RCC 7860 (cell line): ENCODE measurements at places on chromosomes 3 and 15.

GRCh38 chr3:129633751-129634481, 27.4 kb upstream of the PLXND1 start:
- DNase-seq: no peak

DNA sequence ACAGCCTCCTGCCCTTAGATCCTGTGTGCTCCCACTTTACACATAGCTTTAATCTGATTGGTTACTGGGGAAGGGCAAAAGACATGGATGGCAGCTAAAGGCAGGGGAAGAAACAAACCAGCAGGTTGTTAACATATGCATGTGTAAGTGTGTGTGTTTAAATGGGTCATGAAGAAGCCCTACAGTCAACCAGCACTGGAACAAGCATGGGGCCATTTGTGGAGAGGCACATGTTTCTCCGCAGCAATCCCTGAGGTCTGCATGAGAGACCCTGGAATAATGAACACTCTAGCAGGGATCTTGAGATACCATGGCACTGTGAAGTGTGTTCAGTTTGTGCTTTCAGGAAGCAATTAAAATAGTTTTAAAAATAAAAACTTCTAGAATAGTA, 6.0 kb downstream of the KLF13 start:
- no peak for DNase-seq

DNA sequence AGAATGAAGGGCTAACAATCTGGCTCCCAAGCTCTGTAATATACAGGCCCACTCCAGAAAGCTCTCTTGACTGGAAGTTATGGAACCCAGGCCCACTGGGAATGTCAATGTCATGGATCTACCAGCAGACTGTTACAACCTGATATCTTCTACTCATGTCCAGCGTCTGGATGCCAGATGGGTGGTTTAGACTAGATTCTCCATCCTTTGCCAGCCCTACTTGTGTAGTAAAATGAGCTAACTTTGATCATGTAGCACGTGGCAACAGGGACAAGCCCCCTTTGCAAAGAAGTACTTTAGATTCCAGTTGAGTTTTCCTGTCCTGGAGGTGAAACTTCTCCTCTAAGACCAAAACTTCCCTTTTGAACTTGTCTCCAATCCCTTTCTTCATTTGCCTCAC, 55.1 kb downstream of the HEG1 start:
- no peak for DNase-seq

DNA sequence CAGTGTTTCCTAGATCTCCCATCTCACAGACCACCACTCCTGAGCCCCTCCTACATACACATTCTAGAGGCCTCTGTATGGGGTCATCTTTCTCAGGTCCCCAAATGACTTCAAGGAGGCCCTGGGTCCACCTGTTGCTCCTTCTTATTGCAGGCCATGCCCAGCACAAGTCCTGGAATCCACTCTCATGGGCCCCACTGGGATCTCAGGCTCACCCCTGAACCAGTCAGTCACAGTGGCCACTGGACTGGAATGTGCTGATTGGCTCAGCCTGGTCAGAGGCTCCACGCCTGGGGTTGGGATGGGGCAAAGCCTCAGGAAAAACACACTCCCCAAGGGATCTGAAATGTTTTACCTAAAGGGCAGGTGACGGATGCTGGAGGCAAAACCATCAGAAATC, 55.7 kb downstream of the SPSB4 start:
- DNase-seq: no peak

- DNase-seq: no peak
These were observed 853.7 kb downstream of the PLOD2 start for GRCh38 chr3:145307272-145307671.

DNA sequence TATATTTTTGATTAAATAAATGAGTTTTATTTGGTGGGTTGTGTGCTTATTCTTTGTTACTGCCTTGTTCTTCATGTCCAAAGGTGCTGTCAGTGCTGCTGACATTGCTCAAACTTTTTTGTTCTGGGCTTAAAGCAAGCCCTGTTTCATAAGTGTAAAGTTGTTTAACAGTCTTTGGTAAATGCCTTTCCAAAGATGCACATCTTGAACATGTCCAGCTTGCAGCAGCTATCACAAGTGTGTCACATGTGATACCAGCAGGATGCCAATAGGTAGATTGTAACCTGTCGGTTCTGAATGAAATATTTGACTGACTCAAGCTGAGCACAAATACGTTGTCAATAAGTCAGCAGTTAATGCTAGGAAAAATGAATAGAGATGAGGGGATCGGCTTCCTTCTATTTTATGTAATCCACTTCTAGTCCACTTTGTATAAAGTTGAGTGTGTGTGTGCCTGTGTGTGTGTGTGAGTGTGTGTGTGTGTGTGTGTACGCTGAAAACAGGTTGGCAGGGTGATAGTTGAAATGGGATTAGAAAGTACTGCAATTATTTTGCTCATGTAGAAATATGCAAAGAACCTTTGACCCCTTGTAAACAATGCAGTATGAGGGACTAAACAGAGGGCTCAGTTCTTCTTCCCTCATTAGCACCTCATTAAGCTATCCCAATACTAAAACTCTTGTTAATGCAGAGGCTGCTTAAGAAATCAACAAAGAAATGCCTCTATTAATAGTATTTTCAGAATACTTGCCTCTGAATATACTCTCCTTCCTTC, 986.5 kb downstream of the TUSC7 start:
- no peak for DNase-seq

GRCh38 chr3:62414786-62415185, 41.4 kb upstream of the FEZF2 start:
- DNase-seq: no peak

DNA sequence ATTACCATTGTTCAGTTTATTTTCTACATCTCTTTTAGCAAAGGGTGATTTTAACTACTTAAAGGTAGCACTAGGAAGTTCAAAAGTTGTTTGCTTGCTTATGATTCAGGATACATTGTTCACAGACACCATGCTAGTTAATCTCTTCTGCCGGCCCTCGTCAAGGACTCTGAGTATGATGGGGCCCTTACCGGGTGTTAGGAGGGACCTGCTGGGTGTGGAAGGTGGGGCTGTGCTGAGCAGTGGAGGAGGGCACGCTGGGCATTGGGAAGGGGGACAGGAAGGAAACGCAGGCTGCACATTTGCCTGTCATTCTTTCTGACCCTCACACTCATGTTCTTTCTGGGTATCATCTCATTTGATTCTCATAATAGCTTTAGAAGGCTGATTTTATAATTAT, 65.1 kb upstream of the MYZAP start:
- DNase-seq: no peak

GRCh38 chr3:112437146-112438022, 61.9 kb downstream of the BTLA start:
- peak; percentile 23 for DNase-seq

DNA sequence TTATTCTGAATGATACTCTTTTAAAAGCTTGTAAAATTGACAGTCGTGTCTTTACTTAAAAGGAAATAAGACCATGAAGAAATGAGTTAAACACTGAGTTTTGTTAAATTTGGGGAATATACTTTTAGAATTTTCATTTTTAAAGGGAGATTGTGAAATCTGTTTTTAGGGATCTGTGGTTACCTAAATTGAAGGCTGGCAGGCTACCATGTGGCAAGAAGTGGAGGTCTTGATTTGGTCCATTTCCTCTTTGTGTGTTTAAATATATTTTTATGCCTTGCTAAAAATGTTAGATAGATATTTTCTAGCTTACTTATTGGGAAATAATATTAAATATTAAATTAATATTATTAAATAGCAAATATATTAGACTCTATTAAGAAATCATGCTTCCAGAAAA, 36.6 kb upstream of the SLC22A13 start:
- no peak for DNase-seq

GRCh38 chr15:31277335-31278060, 49.1 kb upstream of the KLF13 start:
- no peak for DNase-seq

- no peak for DNase-seq
These were observed 4.2 kb downstream of the SLC4A7 start for GRCh38 chr3:27479806-27480543.

GRCh38 chr3:5149306-5149880, 27.3 kb downstream of the ARL8B start:
- DNase-seq: no peak

DNA sequence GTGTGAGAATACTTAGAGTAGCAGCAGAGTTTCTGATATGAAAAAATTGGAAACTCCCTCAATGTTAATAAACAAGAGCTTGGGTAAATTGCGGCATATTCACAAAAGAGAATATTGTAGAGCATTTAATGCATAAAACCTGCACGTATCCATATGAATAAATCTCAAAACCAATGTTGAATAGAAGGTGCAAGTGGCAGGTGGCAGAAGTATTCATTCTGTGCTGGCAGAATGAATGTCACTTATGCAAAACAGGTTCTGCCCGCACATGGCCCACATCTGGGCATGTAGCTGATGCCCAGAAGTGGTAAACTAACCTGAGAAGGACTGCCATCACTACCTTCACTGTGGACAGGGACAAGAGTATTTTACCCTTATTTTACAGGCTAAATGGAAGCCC, 14.1 kb upstream of the PRSS50 start:
- no peak for DNase-seq

- peak; percentile 15 for DNase-seq
These were observed 110.6 kb downstream of the ABI3BP start for GRCh38 chr3:100882571-100882984.

DNA sequence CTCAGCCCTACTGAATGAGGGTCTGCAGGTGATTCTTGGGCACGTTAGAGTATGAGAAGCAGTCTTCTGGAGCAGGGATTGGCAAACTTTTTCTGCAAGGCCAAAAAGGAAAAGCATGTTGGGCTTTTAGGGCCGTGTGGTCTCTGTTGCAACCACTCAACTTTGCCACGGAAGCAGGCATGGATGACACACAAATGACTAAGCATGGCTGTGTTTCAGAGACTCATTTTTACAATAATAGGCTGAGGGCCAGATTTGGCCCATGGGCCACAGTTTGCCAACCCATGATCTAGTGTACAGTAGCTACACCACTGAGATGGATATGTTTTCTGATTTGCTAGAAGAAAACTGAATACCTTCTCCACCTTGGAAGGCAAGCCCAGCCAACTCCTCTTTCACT, 66.1 kb upstream of the PRICKLE2 start:
- peak; percentile 78 for DNase-seq

- DNase-seq: peak; percentile 72
These were observed 502.2 kb downstream of the PYDC2 start for GRCh38 chr3:191963182-191963581.

DNA sequence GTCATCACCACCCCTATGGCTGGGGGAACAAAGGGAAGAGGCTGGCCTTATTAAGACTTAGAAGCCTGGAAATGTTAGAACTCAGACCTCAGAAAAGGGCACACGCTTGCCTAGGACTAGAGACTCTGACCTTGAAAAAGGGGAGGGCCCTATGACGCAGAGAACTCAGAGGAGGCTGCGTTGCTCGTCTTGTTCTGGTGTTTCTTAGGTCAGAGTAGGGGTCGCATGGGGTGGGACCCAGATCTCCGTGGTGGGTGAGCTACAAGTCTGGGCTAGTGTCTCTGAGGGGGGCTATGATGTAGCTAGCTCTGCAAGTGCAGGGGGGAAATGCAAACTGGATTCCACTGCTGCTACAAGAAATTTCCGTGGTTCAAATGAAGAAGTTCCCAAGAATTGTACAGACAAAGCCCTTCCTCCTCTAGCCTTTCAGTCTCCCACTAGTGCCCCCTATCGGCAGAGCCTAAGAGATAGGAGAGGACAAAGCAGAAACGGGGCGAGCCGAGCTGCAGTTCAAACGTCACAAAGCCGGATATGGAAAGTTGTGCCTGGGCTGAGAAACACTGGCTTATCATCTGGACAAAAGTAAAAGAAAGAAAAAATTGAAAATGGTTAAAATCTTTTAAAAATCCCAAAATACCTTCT, 392.9 kb upstream of the ROBO2 start:
- DNase-seq: no peak

GRCh38 chr3:188220097-188220788, 66.3 kb downstream of the LPP start:
- DNase-seq: no peak

DNA sequence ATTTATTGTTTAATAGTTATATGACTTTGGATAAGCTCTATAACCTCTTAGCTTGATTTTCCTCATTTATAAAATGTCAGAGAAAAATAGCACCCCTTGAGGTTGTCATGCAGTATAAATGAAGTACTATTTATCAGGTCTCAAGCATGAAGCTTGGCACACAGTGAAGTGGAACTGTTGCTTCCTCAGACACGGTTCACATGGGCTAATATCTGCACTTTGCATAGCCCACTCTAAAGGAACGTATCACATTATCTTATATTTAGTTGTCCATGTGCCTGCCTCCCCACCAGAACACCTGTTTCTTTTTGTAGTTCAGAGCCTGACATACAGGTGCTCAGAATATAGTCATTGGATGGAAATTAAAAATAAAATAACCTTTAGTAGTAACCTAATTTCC, 273.7 kb downstream of the SOX2 start:
- no peak for DNase-seq

DNA sequence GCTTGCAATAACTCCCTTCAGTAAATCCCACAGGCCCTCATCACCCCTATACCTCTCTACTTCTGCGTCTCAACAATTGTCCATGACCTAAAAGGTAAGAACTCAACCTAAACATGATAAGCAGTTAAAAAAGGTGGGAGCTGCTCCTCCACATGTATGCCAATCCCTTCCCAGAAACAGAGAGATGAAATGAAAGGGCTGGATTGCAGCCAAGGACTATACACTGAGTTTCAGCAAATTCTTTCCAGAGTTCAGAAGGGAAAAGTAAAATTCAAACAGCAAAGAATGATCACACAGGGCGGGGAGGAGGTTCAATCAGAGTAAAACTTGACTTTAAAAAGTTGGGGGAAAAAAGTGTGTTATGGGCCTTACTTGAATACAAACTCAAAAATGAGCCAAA, 27.5 kb downstream of the PLOD2 start:
- DNase-seq: no peak

DNA sequence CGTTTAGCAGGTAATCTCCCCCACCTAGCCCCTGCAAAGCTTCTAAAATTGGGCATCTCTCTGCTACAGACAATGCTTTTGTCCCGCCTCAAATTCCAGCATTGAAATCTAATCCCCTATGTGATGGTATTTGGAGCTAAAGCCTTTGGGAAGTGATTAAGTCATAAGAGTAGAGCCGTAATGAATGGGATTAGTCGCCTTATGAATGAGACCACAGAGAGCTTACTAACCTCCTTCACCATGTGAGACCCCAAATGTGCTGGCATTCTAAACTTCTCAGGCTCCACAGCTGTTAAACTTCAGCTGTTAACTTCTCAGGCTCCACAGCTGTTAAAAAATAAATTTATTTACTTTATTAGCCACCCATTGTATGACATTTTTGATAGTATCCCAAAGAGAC, 374.2 kb upstream of the BCHE start:
- no peak for DNase-seq
